Jurkat, Clone E6-1 (cell line): ENCODE measurements at places on chromosomes 13 and 19.

- DNase-seq: no peak
Observed at GRCh38 chr13:45989607-45990006, 62.9 kb downstream of the ZC3H13 start.

DNA sequence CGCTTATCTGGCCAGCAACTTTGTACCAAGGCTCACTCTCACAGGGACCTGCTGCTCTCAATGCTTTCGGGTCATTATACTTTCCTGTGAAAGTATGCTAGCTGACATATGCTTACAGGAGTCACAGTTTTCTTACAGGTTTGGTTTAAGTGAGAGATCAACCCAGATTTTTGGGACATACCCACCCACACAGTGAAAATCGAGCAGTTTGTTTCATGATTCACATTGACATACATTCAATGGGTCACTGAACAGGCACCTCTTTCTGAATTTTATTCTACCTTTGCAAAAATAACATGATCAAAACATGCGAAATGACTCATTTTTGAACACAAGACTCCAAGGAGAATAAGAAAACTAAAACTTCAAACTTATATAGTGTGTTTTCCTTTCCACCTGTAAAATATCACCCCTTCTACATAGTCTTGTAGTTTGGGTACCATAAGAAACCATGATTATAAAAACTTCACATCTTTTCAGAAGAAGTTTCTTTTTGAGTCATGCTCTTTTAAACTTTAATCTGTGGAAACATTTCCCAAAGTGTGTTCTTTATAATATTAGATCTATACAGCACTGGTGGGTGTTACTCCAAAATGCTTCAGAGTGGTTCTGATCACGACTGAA is 44.3 kb upstream of the TEX29 start:
- DNase-seq: no peak

GRCh38 chr19:1783354-1783753 is 28.7 kb downstream of the ATP8B3 start:
- peak; percentile 14 for DNase-seq

DNA sequence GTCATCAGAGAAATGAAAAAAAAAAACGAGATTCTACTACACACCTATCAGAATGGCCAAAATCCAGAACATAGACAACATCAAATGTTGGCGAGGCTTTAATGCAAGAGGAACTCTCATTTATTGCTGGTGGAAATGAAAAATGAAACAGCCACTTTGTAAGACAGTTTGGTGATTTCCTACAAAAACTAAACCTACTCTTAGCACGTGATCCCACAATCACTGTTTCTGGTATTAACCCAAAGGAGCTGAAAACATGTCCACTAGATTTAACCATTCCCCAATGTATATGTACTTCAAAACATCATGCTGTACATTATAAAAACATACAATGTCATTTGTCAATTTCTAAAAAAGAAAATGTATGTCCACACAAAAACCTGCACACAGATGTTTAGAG is 13.0 kb downstream of the MYCBP2 start:
- DNase-seq: no peak

GRCh38 chr19:10517760-10518443 is 655 bp upstream of the S1PR5 start:
- DNase-seq: no peak

DNA sequence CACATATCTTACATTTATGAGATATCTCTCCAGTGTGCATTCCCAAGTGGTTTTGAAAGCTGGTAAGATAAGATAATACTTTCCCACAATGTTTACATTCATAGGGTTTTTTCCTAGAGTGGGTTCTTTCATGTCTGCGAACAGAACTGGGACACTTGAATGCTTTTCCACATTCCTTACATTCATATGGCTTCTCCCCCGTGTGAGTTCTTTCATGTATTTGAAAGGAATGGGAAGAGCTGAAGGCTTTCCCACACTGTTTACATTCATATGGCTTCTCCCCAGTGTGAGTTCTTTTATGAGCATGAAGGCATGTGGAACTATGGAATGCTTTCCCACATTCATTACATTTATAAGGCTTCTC is 19.7 kb downstream of the ZNF433 start:
- no peak for DNase-seq

DNA sequence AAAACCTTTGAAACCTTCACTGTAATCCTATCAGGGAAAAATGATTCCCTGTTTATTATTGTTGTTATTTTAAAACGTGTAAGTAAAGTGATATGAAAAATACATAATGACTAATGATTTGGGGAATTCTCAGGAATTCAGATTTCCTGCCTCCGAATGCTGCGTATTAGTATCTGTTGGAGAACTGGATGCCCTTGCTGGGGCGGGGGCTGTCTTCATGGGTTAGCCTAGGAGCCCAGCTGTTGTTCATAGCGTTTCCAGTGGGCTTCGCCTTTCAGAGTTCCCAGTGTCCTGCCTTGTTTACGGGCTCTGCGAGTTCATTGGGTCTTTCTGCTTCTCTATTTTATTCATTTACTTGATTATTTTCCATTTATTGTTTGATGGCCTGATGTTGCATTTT is 18.4 kb downstream of the NAXD start:
- no peak for DNase-seq

- peak; percentile 33 for DNase-seq
Observed at GRCh38 chr13:72643311-72643989, 84.0 kb downstream of the MZT1 start.

DNA sequence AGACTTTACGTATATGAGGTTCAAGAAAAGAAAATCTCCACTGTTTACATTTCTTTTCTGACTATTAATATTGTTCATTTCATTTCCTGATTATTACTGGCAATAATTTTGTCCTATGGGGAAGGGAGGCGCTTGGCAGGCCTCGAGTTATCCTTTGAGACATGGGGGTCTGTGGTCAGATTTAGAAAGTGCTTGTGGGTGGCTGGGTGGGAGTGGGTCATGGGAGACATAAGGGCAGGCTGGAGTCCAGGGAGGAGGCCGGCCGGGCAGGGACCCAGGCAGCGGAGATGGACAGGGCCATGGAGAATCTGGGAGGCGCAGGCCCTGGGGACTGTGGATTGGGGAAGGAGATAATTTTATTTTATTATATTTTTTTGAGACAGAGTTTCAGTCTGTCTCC is 40.1 kb downstream of the LTBP4 start:
- DNase-seq: no peak

GRCh38 chr19:50796128-50796633 is 6.0 kb downstream of the ACP4 start:
- no peak for DNase-seq

DNA sequence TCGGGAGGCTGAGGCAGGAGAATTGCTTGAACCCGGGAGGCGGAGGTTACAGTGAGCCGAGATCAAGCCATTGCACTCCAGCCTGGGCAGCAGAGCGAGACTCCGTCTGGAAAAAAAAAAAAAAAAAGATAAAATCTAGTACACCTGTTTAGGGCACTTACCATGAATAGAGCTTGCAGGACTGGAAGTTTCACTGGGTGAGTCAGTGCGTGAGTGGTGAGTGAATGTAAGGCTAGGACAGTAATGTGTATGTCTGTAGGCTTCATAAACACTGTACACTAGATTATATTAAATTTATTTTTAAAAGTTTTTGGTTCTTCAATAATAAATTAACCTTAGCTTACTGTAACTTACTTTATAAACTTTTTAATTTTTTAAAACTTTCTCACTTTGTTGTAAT is 22.9 kb downstream of the PPP5C start:
- no peak for DNase-seq
